ENCODE measurements at places on chromosomes 12 and 14. TPM values are rescaled to one million over a fixed set of nuclear protein-coding genes. Genes with fewer than 3 reads are reported as not detected.
A peak's percentile ranks its signal among the peaks of the same experiment; 100 is the strongest.

RHOJ gene
- total RNA-seq = 9.5 TPM

DNA sequence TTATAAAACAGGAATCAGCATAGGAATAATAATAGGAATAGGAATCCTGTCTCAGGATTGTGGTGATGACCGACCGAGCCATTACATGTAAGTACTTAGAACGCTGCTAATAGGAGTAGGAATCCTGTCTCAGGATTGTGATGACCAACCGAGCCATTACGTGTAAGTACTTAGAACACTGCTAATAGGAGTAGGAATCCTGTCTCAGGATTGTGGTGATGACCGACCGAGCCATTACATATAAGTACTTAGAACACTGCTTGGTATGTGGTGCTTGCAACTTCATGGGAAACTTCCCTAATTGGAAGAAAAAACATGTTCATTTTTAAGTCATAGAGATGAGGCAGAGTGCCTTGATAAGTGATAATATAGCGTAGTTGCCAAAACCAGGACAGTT is 30.0 kb downstream of the ELK3 start:
- no peak for DNase-seq

CLEC9A gene
- not detected for total RNA-seq

C1R gene
- total RNA-seq = 2.9 TPM

- peak; percentile 30 for DNase-seq
Observed at GRCh38 chr12:19186722-19187661, 57.5 kb downstream of the PLEKHA5 start.

DNA sequence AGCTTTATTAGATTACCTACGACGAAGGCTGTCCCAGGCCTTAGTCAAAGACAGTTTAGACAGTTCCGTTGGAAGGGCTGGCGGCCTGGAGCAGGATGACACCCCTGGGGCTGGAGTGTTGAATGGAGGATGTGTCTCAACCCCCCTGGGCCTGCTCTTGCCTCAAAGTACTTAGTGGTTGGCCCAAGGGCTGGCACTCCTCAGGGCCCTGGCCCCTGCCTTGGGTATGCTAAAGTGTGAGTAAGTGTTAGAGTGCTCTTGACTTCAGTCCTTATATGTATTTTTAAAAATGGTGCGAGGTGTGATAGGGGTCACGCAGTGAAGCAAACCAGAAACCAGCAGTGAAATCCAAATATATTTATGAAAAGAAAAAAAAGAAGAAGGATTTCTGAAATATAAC is 261.6 kb downstream of the KTN1 start:
- DNase-seq = no peak

- DNase-seq = no peak
Observed at GRCh38 chr12:44380861-44381260, 495.3 kb downstream of the NELL2 start.

RSRC2 gene
- total RNA-seq = 58.7 TPM

KRAS gene
- 14.3 TPM for total RNA-seq

SLC17A8 gene
- total RNA-seq = not detected

RTN1 gene
- total RNA-seq = 2.4 TPM

DNA sequence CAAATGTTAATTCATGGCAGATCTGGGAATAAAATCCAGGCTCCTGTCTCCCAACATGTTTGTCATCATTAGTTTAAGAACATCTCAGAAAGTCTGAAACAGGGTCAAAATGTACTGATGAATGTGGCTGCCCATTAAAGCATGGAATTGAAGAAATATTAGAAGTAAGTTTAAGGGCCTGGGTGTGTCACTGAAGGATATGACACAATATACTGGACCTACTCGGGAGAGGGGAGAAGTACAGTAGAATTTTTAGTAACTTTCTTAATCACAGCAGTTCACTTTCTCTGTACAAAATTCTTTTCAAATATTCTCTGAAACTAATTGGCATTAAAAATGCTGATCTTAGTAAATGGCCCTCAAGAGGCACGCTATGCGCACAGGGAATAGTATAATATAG is 185.5 kb downstream of the ETV6 start:
- no peak for DNase-seq

PPFIA2 gene
- 1.8 TPM for total RNA-seq

DNA sequence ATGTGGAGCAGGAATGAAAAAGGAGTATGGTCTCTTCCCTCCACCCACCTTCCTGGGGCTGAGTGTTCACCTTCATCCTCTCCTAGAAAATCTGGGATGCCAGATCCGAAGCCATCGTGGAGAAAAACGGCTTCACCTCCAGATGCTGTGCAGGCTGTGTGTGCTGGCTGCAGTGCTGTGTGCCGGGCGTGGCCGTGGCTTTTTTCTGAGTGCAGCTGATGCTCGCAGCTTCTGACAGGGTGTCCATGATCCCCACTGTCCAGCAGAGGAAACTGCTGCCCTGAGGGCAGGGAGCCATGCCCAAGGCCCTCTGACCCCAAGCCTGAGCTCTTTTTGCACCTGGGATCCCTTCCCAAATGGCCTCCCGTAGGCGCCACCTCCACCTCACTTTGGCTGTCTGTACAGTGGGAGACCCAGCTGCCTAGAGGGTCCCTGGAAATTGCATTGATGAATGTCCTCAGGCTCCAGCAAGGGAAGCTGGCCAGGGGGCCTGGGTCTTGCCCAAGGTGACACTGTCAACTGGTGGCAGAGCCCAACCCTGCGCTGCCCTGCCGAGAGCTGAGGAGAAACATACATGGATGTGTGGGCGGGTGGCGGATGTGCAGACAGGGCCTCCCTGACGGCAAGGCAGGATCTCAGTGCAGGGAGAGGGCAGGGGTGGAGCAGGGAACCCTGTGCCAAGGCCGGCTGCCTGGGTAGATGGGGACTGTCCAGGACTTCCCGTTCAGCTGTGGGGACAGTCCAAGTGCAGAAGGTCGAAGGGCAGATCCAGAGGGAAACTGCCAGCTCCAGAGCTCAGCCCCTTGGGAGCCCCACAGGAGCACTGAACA is 53.3 kb downstream of the BEGAIN start:
- DNase-seq = peak; percentile 71

DNA sequence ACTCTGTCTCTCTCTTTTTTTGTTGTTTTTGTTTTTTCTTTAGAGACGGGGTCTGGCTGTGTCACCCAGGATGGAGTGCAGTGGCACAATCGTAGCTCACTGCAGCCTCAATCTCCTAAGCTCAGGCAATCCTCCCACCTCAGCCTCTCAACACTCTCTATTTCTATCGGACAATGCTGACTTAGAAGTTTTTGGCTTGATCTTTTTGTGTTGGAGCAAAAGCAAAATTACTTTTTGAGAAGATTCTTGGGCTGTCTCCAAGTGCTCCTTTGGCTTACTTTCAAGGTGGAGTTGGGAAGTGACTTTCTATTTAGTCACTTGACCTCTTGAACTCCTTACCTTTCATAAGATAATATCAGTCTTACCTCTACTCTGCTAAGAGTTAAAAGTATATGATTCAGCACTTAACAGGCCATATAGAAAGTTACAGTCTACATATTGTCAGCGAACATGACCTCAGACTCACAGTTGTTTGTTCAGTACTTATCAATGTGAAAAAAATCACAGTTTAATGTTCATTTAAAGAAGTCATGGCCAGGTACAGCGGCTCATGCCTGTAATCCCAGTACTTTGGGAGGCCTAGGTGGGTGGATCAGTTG is 15.4 kb upstream of the MIA2 start:
- DNase-seq = peak; percentile 25

GRCh38 chr12:132803888-132804287 is 24.8 kb downstream of the GOLGA3 start:
- no peak for DNase-seq

DNA sequence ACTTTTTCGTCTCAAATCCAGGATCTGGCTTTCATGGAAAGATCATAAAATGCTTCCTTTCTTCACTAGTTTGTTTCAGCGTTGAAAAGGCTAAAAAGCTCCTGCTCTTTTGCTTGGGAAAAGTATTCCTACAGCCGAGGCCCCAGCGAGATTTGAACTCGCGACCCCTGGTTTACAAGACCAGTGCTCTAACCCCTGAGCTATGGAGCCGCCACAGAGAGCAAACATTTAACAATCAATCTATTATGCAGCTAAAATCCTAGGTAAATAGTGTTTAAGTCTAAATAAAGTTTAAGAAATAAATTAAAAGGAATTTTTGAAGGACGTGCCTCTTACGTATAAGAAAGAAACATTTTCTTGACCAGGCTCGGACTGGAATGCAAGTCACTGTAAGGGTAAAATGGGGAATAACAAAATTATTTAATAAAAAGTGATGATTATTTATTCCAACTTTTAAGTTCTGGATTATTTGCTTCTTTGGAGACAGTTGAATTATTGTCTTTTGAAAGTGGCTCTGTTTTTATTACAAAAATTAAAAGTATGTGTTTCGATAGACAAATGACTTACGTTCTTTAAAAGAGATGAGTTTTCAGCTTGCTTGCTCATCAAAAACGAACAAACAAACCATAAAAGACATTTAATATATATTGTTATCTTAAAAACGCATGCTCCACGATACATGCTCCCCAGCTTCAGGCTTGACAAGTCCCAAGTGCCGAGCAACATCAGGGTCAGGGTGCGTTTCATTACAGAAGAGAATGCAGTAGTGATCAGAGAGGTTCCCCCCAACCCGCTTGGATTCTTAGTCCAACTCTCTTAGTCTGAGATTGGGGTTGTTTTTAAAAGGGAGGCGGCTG is 10.2 kb downstream of the OR6S1 start:
- DNase-seq = peak; percentile 75

GRCh38 chr14:103695296-103696069 is 19.8 kb downstream of the XRCC3 start:
- DNase-seq = no peak

DNA sequence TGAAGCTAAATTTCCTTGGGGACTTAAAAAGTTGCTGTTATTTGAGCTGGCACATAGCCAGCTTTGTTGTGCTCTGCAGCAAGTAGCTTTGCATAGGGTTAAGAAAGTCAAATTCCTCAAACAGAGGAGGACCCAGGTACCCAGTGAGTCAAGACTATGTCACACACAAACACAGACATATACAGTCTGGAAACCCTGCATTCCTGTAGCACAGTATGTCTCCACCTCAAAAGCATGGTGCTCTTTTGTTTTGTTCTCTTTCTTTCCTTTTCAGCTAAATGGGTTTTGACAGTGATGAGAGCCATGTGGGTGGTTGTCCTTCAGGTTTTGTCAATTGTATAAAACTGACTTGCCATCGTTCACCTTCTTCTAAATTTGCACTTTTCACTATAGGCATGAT is 179.6 kb upstream of the DIO2 start:
- DNase-seq = peak; percentile 29
